ENCODE measurements at places on chromosomes 2 and 18. TPM values are rescaled to one million over a fixed set of nuclear protein-coding genes. Genes with fewer than 3 reads are reported as not detected.
A peak's percentile ranks its signal among the peaks of the same experiment; 100 is the strongest.

SERPINB12 gene
- not detected for total RNA-seq

REG1A gene
- not detected for total RNA-seq

HOXD13 gene
- 4.2 TPM for total RNA-seq

DNA sequence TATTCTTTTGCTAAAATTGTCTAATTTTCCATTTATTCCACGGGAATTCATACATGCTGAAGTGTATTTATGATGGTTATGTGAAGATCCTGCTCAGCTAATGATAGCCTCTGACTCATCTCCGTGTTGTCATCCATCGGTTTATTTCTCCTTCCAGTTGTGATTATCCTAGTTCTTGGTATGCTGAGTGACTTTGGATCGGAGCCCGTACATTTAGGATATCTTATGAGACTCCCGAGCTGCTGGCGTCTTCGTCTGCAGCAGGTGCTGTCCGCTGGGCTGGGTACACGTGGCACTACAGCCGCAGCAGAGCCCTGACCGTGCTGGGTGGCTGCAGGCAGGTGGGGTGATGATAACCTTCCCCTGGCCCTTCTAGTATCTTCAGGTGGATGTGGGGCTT lies 40.1 kb upstream of the GALR1 start:
- peak; percentile 69 for DNase-seq
